Activated naive CD4-positive, alpha-beta T cell treated with anti-CD3 and anti-CD28 coated beads for 36 hours (primary cell): ENCODE measurements at places on chromosomes 6 and 20.

DNA sequence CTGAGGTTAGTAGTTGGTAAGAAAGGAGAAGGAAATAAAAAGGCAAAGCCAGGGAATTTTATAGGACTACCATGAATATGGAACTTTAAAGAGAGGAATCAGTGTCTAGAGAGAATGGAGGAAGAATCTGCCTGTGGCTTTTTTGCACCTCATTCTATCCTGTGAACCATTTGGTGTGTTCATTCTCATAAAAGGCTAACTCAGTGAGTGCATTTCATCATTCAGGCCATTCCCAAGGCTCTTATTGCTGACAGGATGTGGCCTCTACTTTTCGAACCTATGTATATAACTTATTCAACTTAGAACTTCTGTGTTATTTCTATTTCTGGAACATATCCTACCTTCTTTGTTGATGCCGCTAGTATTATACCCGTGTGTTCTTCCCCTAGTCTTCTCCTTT lies 27.1 kb downstream of the HSF2 start:
- no peak for DNase-seq

- no peak for DNase-seq
These were observed 27.7 kb downstream of the HAO1 start for GRCh38 chr20:7912551-7912950.

- no peak for DNase-seq
These were observed 134.7 kb upstream of the RNF24 start for GRCh38 chr20:4150070-4150441.

GRCh38 chr6:157679605-157680580 lies 143.2 kb upstream of the SNX9 start:
- no peak for DNase-seq

DNA sequence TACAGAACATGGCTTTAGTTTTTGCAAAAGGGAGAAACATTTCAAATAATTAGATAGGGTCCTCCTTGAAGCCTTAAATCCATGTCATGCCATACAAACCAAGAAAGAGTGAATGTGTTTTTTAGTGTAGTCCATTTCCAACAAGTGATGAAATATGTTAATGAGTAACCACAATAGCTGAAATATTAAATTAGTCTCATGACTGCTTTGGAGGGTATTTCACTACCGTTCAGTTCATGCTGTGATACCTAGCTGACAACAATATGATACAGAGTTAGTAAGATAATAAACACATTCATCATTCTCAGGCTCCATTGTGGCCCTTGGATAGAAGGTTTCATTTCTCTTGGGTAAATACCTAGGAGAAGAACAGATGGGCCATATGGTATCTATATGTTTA lies 5.8 kb upstream of the ID4 start:
- DNase-seq, result no peak

DNA sequence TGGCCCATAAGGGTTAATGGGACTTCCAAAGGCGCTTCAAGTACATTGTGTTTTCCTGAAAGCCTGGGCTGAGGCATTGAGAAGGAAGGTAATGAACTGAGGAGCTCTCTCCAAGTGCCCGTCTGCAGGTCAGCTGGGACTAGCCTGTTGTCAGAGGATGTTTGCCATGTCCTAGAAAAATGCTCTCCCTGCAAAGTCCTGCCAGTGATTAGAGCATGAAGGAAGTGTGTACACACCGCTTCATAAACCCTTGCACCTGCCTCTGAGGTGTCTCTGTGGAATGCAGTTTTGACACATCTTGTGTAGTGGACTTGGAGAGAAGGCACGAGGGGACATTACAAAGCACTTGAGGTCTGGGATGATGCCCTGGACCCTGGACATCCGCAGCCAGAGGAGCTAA lies 506.7 kb downstream of the KIF16B start:
- DNase-seq, result no peak

GRCh38 chr20:47609001-47609400 lies 107.3 kb downstream of the NCOA3 start:
- DNase-seq, result no peak

DNA sequence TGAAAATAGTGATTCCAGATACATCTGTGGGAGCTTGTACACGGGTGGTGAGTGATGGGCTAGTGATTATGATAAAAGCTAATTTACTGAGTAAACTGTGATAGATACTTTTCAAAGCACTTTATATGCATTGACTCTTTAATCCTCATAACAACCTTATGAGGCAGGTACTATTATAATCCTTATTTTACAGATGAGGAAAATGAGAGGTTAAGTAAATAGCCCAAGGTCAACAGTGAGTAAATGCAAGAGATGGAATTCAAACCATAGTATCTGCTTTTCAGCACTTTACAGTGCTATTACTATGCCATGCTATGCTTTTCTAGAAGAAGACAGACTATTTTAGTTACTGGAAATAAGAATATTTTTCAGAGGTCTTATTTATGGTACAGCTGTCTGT lies 320.9 kb upstream of the CITED2 start:
- DNase-seq, result no peak

DNA sequence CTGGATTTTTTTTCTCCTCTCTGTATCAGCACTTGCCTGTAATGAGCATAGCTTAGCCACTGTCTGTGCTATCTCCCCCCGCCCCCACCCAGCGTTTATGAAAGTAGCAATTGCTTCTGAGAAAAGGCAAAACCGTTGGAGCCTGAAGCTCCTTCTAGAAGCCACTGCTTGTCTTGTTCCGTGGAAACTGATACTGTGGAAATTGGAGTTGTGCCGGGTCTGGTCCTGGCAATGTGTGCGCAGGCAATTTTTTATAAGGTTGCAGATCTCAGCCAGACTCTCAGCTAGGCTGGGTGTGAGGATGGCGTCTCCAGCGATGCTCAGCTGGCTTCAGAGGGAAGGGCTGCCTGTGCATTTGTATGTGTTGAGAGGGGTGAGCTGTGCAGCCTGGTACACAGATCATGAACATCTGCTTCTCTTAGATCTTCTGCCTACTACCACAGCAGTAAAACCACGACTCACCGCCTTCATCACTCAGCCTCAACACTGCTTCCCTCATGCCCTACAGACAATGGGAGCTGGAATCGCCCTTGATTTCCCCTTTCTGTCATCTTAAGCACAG lies 72.4 kb upstream of the GTSF1L start:
- no peak for DNase-seq

DNA sequence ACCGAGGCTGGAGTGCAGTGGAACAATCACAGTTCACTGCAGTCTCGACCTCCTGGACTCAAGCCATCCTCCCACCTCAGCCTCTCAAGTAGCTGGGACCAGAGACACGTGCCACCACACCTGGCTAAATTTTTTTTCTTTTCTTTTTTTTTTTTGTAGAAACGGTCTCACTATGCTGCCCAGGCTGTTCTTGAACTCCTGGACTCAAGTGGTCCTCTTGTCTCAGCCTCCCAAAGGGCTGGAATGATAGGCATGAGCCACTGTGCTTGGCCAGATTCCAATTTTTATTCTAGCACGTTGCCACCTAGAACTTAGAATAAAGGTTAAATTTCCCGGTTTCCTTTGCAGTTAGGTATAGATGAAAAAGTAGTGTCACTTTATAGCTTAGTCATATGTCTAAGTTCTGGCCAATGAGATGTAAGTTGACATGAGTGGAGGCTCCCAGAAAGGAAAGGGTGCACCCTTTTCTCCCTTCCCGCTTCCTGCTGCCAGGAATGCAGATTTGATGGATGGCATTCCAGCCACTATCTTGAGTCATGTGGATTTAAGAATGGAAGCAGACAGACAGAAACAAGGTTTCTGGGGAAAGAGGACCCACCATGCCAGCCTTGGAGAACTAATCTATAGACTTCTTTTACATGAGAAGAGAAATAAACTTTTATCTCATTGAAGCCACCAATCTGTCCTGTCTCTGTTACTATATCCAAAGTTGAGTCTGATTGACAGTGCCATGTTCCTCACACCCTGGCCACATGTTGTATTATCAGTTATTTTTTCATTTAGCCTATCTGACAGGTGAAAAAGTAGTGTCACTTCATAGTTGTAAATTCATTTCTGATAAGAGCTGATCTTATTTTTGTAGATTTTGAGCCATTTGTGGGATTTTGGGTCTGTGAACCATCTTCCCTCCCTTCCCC lies 60.6 kb upstream of the NCOA3 start:
- no peak for DNase-seq

DNA sequence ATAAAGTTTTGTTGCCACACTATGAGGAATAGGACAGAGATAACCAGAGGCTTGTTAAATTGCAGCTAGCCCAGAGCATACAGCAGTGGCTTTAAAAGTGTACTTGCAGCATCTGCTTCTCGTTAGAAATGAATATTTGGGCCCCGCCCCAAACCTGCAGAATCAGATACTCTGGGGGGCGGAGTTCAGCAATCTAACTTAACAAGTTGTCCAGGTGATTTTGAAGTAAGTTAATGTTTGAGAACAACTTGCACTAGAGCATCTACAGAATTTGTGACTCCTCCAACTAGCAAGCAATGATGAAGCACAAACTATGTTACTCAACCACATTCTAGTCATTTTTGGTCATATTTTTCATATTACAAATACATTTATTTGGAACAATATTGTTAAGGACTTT lies 10.6 kb upstream of the SUPT3H start:
- no peak for DNase-seq
